ENCODE measurements at places on chromosomes 16 and 17.

- DNase-seq: no peak
Observed at GRCh38 chr17:76026714-76027158, 370 bp downstream of the EVPL start.

GRCh38 chr17:36544044-36544306, 744 bp upstream of the GGNBP2 start:
- DNase-seq: no peak

- DNase-seq: no peak
Observed at GRCh38 chr17:17500999-17501605, 4.9 kb upstream of the RASD1 start.

GRCh38 chr16:12470311-12471229, 333.1 kb downstream of the CPPED1 start:
- DNase-seq: no peak

DNA sequence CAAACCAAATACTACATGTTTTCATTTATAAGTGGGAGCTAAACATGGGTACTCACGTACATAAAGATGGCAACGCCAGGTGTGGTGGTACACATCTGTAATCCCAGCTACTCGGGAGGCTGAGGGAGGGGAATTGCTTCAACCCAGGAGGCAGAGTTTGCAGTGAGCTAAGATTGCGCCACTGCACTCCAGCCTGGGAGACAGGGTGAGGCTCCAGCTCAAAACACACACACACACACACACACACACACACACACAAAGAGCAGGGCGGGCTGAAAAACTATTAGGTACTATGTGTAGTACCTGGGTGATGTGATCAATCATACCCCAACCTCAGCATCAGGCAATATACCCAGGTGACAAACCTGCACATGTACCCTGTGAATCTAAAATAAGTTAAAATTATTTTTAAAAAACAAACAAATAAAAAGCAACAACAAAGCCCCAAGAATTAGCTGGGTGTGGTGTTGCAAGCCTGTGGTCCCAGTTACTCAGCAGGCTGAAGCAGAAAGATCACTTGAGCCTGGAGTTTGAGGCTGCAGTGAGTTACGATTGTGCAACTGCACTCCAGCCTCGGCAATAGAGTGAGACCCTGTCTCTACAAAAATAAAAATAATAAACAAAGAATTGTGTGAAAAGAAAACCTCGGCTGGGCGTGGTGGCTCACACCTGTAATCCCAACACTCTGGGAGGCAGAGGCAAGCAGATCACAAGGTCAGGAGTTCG, 11.9 kb upstream of the FAAP100 start:
- DNase-seq: no peak

DNA sequence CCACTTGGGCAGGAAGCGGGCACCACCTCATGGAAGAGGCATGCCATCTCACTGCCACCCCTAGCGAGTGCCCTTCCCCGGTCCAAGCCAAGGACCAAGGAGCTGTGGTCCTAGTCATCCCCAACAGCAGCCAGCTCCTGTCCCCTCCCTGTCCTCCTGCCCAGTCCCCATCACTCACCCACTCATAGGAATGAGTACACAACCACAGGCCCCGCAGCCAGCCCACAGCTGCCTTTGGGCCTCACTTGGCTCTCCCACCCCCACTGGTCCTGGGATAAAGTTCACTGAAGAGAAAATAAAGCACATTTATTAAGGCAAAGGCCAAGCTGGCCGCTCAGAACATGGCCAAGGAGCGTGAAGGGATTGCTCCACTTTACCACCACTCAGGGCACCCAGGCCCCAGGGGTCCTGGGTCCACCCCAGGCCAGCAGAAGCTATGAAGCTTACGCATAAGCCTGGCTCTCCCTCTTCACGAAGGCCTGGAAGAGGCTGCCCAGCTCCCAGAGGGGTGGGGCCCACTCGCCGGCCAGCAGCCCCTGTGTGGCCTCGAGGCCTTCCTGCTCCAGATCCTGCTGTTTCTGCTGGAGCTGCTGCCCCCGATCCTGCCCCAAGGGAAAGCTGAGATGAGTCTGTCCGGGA, 3.6 kb downstream of the SCRN2 start:
- DNase-seq: no peak
